ENCODE measurements at places on chromosomes 6 and 20. TPM values are rescaled to one million over a fixed set of nuclear protein-coding genes. Genes with fewer than 3 reads are reported as not detected.

Gene KCNQ2
- 0.65 TPM for total RNA-seq

Gene DDO
- not detected for total RNA-seq

Gene RCAN2
- total RNA-seq = 7.4 TPM

Gene NRSN2
- total RNA-seq = 14.7 TPM

Gene MOCS3
- 4.1 TPM for total RNA-seq

Gene DDX43
- 0.93 TPM for total RNA-seq

Gene SPDEF
- total RNA-seq = 0.34 TPM

DNA sequence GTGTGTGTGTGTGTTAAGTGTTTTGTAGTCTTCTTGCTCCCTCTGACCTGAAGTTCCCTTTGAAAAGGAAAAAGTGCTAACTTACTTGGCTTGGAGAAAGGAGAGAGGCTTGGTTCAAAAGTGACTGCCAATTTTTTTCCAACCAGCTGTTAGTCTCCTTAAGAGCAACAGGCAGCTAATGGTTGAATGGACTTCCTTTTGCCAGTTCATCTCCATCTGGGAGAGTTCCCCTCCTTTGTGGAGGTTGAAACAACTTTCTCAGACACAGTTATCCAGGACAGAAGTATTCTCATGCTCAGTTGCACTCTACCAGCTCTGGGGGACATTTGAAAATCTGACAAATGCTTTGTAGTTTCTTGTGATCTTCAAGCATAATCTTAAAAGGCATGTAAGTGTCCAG, 4.5 kb downstream of the RIPOR2 start:
- no peak for DNase-seq

GRCh38 chr20:830011-830521, 3.4 kb upstream of the FAM110A start:
- no peak for DNase-seq

- DNase-seq = no peak
Measured at GRCh38 chr20:52964131-52964530, 8.0 kb upstream of the TSHZ2 start.

DNA sequence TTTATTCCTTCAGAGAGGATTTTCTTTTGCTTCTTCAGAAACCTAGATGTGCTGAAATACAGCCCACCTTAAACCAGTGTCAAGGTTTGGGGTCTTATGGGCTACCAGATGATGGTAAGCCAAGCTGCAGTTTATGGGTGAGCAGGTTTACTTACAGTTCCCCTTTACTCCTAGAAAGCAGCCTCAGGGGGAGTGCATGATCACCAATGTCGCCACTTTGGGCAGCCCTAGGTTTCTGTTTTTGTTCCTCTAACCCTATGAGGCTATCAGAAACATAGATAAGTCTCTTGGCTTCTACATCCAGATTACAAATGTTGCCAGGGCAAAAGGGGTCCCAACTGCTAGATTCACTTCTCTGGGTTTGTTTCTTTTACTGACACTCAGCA, 67.2 kb downstream of the TRIM27 start:
- DNase-seq = no peak

GRCh38 chr6:169846286-169847056, 95.0 kb downstream of the ERMARD start:
- DNase-seq = no peak

DNA sequence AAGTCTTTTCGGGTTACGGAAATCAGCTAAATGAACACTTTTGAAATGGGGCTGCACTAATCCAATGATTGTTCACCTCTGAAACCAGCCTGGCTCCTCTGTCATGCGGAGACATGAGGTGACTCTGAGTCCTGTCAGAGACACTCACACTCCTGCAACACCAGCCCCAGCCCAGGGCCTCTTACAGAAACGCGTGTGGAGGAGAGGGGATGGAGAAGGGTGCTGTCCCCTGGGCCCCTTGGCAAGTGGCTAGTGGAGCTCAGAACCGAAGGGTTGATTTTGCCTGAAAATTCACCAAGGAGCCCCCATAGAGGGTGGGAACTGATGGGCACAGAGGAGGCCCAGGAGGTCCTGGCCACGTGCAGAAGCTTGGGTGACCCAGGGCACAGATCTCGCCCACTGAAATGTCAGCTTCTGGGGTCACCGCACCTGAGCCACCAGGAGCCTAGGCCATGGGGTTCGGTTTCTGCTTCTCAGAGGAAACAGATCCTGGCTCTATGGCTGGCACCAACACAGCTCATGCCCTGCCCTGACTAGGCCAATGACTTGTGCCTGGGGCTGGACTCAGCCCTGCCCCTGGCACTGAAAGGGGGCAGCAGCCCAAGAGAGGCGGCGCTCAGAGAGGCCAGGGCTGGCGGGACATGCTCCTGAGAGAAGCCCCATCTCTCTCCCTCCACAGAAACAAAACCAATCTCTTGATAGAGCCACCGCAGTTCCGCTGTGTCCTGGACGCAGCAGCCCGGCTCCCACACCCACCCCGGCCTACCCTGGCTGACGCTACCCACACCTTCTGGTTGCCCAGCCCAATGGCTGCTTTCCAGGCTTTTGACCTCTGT, 144.7 kb downstream of the ERMARD start:
- no peak for DNase-seq

GRCh38 chr6:55496201-55496600, 82.8 kb downstream of the HMGCLL1 start:
- DNase-seq = no peak

GRCh38 chr20:63659370-63659769, 1.3 kb downstream of the RTEL1 start:
- no peak for DNase-seq

DNA sequence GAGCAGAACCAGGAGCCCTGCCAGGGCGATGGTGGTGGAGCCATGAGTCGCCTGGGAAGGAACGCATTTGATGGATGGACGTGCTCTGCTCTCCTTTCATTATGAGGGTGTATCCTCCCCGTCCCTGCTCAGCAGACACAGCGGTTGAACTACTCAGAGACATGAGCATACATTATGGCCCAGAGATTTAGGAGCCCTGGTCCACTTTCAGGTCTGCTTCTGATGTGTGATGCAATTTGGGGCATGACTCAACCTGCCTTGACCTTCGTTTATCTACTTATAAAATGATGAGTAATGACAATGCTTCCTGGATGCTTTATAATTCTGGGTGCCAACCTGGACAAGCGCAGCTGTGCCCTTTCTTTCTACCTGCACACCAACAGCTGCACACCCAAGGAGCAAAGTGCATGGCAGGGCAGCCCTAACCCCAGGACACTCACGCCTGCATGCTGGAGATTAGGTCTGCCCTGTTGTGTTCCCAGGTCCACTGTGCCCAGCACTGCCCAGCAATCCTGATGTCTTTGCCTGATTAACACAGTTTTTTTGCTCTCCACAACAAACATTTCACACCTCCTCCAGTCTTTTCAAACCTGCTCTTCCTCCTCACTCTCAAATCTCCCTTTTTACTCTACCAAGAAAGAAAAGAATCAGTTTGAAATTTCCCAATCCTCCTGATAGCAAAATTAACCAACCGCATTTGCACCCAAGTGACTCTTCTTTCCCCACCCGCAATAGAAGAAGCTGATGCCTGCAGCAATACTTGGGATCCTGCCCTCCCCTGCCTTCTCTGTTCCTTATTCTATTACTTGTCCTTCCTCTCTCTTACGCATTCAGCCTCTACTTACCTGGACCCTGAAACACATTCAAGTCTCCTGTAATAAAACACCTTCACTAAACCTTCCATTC, 81.2 kb downstream of the EZR start:
- no peak for DNase-seq

DNA sequence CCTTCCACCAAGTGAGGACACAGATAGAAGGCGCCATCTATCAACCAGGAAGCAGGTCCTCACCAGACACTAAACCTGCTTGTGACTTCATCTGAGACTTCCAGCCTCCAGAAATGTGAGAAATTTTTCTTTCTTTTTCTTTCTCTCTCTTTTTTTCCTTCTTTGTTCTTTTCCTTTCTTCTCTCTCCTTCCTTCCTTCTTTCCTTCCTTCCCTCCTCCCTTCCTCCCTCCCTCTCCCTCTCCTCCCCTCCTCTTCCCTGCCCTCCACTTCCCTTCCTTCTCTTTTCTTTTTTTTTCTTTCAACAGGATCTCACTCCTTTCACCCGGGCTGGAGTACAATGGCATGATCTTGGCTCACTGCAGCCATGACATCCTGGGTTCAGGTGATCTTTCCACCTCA, 37.4 kb upstream of the MCUR1 start:
- no peak for DNase-seq

- DNase-seq = no peak
Measured at GRCh38 chr6:44305200-44305725, 7.9 kb downstream of the AARS2 start.
